ENCODE measurements at places on chromosomes 1 and 21.
A peak's percentile ranks its signal among the peaks of the same experiment; 100 is the strongest.

- peak; percentile 70 for DNase-seq
Observed at GRCh38 chr1:153749408-153750005, 21.7 kb downstream of the INTS3 start.

- no peak for DNase-seq
Observed at GRCh38 chr1:242005866-242006535, 7.1 kb upstream of the MAP1LC3C start.

DNA sequence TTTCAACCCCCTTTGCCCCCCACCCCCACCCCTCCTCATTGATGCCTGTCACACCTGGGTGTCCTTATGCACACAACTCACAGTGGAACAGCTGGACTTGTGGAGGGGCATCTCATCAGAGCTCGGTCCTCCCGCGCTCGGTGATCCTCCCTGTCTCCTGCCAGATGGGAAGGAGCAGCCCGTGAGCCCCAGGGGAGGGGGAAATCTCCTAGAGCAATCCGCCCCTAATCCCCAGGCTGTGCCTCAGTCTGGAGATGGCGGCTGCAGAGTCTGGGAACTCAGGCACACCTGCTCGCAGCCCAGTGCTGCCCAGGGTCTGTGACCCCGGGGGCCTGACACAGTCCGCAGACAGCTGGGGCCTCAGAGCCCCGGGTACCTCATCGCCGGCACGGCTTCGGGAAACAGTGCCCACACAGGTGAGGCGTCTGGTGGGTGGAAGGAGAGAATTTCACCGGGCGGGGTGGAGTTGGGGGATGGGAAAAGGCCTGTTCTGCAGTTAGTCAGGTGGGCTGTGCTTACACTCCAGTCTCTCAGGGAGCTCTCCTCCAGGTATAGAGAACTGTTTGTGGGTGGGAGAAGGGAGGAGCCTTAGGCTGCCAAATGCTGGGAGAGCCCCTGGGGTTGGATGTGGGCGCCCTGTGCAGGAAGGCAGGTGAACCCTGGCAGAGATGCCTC, 29.3 kb downstream of the TMCC2 start:
- DNase-seq = no peak

DNA sequence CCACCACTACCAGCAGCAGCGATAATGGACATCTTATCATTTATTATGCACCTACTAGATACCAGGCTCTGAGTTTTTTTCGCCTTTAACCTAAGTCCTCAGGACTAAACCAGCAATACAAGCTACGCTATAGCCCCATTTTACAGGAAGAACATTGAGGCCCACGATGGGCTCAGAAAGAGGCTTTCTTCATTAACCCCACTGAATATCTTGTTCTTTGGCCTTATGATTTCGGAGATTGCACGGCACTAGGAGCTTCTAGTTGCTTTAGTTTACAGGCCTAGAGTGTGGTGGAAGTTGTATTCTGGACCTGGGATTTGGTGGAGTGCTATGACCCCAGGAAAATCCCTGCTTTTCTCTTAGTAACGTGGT, 1.5 kb downstream of the SESN2 start:
- DNase-seq = no peak

GRCh38 chr1:41898191-41898713, 20.5 kb downstream of the HIVEP3 start:
- DNase-seq = peak; percentile 42

DNA sequence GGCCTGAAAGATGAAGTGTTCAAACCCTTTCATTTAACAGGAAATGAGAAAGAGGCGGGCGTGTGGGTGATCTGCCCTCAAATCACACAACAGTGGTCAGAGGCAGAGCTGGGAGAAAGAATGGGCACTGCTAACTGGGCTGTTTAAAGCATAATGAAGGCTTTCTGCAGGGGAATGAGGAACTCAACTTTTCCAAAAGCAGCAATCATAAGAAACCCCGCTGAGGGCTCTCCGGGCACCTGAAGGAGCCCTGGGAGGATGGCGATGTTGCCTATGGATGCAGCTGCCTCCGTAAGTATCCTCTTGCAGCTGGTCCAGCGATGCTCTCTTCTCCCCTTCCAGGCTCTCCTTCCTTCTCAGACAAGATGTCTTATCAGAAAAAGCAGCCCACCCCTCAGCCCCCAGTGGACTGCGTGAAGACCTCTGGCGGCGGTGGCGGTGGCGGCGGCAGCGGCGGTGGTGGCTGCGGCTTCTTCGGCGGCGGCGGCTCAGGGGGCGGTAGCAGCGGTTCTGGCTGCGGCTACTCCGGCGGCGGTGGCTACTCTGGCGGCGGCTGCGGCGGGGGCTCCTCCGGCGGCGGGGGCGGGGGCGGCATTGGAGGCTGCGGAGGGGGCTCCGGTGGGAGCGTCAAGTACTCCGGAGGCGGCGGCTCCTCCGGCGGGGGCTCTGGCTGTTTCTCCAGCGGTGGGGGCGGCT, 1.2 kb downstream of the LORICRIN start:
- peak; percentile 2 for DNase-seq

DNA sequence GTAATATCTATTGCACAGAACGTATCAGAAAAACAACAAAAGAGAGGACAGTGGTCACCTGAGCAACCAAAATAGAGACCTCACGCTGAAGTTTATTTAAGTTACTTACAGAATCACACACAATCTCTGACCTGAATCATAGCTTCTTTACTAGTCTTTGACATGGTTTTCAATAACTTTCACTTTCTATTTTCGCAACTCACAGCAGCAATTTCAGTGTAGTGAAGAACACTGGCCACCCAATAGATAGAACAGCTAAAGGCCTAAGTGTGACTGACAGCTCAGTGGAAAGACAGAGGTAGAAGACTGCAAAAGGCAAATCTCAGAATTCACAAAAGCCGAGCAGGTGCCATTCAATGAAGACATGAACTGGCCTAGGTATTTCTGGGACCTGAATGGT, 435.6 kb upstream of the CHRM3 start:
- DNase-seq = no peak

DNA sequence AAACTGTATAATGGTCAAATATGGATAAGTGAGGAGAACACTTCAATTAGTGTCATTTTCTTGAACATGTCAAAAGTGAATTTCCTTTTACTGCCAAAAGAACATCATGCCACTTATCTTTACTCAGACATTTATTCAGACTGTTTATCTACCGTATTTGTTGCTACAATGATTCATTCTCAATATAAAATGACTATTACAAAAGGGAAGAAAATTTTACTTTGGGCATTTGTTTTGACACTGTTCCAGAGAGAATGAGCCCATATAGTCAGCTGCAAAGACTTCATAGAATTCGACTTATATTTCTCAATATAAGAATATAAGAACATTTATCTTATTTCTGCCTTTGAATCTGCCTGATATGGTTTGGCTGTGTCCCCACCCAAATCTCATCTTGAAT, 1699.1 kb downstream of the BRINP3 start:
- DNase-seq = no peak

- DNase-seq = no peak
Observed at GRCh38 chr21:16422702-16423101, 692.9 kb downstream of the USP25 start.
